Endothelial cell (in vitro differentiated cells): ENCODE measurements at places on chromosomes 4 and X.

DNA sequence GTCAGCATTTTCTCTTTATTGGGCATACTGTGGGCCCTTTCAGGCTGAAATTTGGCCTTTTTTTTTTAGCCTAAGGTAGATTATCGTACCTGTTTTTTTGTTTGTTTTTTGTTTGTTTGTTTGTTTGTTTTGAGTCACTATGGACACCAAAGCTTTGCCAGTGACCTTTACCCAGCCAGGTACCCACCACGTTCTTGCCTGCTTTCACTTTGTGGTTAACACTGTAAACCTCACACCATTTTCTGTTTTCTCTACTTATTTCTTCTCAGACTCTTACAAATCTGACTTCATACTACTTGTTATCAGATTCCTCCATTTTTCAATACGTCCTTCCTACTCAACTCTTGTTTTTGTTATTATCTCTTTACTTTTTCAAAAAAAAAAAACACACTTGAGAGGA, 81.5 kb downstream of the ZNF674 start:
- no peak for DNase-seq

DNA sequence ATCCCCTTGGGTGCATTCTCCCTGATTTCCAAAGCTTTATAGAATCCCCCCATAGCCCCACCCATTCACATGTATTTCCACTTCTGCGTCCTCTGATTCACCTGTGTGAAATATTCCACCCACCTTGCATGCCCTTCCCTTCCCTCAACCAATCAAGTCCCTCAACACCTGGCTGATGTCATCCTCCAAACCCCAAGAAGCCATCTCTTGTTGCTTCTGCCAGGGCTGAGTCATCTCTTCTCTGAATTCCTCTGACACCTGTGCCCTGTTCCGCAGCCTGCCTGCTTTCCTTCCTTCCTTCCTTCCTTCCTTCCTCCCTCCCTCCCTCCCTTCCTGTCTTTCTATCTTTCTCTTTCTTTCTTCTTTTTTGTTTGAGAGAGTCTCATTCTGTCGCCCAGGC, 9.9 kb downstream of the CRMP1 start:
- no peak for DNase-seq

DNA sequence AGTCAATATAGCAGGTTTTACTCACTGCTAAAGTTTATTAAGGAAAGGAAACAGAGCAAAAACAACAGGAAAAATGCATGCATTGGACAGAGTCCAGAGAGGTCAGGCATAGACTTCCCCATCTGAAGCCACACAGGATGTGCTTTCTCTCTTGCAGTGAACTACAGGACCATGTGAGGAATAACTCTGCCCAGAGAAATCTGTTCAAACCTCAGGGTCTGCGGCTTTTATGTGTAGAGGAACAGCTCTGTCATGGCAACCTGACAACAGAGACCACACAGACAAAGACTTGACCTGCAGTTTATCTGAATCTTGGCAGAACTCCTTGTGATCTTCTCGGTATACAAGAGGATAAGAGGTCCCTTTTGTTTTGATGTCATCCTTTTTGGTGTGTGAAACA, 46.3 kb upstream of the LONRF3 start:
- DNase-seq: no peak

DNA sequence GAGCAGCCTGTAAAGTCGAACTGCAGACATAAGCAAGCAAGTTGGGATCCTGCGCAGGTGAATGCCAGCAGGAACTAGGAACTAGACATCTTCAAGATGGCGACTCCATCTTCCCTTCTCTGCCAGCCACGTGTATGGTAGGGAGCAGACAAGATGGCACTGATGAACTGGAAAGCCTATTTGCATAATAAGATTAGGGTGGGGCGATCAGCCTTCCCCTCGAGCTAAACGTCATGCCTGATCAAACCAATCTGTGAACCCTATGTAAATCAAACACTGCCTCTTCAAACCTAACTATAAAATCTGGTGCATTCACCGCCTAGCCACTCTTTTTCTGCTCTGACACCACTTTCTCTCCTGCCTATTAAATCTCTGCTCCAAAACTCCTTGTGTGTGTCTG, 28.1 kb upstream of the LGI2 start:
- DNase-seq: no peak

DNA sequence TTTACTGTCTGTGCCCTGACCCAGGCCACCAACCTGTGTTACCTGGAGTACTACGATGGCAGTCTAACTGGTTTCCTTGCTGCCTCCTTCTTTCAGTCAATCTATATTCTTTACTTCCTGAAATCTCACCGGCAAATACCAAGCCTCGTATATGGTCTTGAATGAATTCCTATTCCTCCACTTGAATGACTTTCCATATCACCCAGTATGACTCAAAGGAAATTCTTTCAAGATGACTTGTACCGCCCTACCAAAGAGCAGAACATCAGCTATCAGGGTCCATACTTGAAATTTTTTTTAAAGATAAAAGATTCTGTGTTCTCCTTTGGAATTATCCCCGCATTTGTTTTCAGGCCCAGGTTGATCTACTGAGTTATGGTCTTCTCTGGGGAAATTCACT, 378.0 kb downstream of the AFF2 start:
- no peak for DNase-seq

- no peak for DNase-seq
These were observed 31.6 kb downstream of the SEPSECS start for GRCh38 chr4:25128671-25129070.

DNA sequence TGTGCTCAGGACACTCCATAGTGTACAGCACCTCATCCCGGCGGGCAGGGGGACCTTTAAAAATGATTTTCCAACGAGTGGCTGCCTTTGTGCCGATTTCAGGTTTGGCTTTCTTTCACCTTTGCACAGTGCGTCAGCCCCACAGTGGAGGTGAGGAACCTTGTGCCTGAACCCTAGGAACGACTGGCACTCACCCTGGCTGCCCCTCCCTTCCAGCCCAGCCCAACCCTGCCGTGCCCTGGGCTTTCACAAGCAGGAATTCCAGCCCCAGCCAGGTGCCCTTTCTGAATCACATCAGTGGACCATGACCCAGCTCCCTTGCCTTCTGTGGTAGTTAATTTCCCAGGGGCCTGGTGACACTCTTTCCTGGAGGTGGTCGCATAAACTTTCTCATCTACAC, 1.3 kb downstream of the TMEM164 start:
- no peak for DNase-seq

- no peak for DNase-seq
These were observed 282.0 kb downstream of the GALNTL6 start for GRCh38 chr4:172095161-172095560.

DNA sequence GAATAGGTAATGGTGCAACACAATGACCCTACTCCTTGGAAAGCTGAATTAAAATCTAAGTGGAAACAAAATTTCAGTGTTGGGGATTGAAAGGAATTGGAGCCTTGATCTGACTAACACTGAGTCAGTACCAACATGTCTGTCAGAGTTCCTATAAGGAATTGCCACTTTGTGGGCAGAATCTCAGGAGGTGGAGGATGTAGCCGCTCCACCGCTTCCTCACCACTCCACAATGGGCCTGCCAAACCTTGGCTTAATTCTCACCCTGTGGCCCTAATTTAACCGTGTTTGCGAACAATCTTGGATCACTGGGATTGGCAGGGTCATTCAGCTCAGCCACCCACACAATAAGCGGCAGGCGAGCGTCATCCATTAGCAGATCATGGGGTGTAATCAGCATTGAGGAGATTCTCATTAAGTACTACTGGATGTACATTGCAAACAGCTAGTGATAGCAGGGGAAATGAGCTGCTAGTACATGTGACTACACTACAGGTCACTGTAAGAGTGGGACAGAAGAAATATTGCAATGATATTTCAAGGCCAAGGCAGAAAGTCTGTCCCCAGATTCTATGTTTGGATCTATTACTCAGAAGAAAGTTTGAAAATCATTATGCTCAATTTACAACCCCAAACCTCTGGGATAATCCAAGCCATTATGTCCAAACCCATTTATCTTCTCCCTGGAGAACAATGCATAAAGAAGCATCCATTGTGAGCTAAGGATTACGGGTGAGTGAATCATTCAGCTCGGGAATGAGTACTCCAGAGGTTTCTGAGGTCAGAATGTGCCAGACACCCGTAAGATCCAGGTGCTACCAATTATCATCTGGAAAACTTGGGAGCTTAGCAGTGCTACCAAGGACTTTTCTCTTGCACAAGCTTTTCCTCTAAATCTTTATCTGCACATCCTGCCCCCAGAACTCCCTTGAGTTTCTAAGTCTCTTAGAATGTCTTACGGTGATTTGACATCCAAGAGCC, 5.8 kb downstream of the SRPX start:
- DNase-seq: no peak

- DNase-seq: no peak
These were observed 6.8 kb downstream of the GABRA3 start for GRCh38 chrX:152444338-152444737.

GRCh38 chrX:50877310-50877709, 33.2 kb upstream of the BMP15 start:
- DNase-seq: no peak

GRCh38 chr4:87941537-87942392, 33.7 kb upstream of the SPP1 start:
- no peak for DNase-seq

- no peak for DNase-seq
These were observed 47.2 kb upstream of the TMPRSS11F start for GRCh38 chr4:68176904-68177303.

DNA sequence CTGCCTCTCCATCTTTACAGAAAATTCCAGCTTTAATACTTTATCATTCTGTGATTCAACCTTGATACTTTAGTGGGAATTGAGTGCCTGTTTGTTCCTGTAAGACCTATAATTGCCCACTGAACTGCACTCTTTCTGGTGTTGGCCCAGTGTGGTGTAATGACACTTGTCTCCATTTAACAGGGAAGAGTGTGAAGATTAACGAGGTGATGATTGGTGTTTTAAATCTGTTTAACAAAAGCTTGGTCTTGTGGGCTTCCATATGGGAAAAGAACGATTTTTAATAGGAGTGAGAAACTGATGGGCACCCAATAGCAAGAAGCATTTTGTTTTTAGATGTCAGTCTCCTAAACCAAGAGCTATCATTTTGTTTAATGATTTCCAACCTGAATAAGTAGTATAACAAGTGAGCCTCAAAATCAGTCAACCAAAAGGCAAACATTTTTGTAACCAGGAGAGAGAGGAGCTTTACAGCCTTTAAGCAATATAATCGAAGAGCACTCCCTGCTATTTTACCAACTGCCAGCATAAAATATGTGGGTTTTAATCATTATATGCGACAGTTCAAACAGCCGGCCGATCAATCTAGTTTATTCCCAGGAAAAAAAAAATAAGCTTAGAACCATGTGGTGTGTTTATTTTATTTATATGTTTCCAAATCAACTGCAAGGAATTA, 50.2 kb downstream of the SUPT20HL1 start:
- DNase-seq: no peak

GRCh38 chr4:86640469-86640868, 46.4 kb downstream of the PTPN13 start:
- DNase-seq: no peak

- DNase-seq: no peak
These were observed 211.2 kb downstream of the SNCA start for GRCh38 chr4:89625599-89626293.

- DNase-seq: no peak
These were observed 83.6 kb downstream of the MID1 start for GRCh38 chrX:10536744-10537143.

DNA sequence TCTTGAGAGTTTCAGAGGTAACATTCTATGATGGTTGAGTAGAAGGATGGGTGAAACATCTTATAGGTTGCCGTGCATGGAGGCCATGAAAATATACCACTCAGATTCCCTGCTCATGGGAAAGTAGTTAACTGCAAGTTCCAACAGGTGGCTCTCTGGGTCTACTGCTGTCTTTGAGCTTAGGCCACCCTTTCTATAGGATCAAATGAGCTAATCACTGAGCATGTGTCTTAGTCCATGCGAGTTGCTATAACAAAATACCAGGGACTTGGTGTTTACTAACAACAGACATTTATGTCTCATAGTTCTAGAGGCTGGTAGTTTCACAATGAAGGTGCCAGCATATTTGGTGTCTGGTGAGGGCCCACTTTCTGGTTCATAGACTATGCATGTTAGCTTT, 144.8 kb upstream of the UNC5C start:
- no peak for DNase-seq

DNA sequence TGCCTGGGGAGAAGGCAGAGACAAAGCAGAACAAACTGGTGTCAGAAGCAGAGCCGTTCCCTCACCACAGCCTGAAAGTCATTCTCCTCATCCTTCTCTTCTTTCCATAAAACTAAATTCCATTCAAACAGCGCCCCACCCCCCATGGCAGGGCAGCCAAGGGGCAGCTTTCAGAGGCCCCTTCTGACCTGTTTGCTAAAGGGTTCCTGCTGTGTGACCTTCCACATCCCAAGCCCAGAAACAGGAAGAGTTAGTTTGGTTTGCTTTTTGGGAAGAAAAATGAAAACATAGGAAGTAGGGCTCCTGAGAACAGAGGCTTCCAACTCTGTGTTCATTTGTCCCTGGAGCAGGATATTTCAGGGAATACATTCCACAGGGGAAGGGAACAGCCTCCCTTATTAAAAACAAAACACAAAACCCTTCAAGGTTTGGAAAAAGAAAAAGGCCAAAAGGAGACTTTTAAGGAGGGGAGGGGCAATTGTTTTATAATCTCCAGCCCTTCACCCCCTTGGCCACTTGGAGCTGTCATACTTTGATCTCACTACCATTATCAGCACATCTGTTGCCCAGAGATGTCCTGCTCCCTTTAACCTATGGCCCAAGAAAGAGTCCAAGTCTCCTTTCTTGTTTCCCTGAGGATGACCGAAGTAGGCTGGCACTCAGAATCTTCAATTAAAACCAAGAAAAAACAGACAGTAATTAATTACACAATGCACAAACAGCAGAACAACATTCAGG, 25.3 kb downstream of the STARD8 start:
- no peak for DNase-seq

DNA sequence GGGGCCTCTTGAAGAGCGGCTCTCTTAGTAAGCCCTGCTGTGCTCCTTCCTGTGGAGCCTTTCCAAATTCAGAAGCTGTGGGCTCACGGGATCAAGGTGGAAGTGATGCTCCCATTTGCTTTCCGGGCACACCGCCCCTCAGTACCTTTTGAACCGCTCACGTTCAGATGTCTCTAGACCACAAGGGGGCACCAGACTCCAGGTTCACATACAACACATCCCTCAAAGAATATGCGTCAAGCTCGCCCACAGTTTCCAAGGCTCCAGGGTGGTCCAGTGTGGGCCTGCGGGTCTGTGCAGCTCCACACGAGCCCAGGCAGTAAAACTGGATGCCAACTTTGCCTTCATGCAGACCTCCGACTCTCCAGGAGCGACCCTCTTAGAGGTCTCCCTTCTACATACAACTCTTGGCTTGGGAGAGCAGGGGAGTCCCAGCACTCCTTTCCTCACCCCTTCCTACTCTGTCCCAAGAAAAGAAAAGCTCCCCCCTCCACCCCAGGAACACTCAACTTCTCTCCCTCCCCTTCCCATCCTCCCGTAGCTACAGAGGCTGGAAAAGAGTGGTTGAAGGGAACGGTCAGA, 11.0 kb downstream of the SUPT20HL1 start:
- peak; percentile 60 for DNase-seq
